ENCODE measurements at places on chromosomes 1 and 21.

GRCh38 chr1:215833941-215834729 is 267.0 kb downstream of the KCTD3 start:
- no peaks in the 10 kb centered on the region for H3K36me3 ChIP-seq
- no peaks in the 10 kb centered on the region for H3K27me3 ChIP-seq
- DNase-seq: no peak
- no peak overlapping the region for H3K4me3 ChIP-seq

- no peaks in the 10 kb centered on the region for H3K4me1 ChIP-seq
- no peak overlapping the region for H3K4me3 ChIP-seq
- no peak for DNase-seq
- no peaks in the 10 kb centered on the region for H3K27me3 ChIP-seq
These were observed 273.1 kb upstream of the PROX1 start for GRCh38 chr1:213714645-213715044.

DNA sequence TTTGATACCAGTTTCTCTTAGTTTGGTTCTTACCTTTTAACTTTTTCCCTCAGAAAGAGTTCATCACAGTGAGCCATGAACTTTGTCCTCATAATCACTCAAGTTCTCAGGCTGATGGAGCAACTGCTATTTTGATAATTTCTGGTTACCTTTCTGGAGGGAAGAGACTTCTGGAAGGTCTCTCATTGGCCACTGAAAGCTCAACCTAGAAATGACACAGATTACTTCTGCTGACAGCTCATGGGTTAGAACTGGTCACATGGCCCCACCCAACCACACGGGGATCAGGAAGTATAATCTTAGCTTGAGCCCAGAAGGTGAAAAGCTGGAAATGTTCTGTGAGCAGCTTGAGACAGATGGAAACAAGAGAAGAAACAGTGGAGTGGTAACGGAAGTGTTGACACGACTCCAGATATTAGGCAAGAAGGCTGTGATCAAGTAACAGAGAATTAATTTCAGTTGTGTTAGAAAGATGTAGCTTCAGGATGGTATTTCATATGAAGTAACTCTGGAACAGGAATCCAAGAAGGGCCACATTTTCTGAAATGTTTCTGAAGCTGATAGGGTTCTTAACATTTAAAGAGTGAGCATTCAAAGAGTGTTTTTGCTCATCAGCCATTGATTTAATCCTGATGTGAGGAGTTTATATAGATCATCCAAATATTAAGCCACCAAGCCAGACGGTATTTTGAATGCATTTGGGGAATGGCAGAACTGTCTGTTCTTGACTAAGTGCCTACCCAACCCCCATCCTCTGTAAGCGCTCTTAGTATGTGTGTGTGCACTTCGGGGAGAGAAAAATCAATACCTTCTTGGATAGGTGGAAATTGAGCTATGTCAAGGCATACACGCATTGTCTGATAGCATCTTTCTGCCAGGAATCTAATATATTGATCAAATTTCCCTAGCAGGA is 21.9 kb upstream of the XPR1 start:
- DNase-seq: peak; percentile 70
- H3K4me1 ChIP-seq: no peaks in the 10 kb centered on the region
- H3K36me3 ChIP-seq: no peaks in the 10 kb centered on the region
- no peak overlapping the region for H3K27ac ChIP-seq

DNA sequence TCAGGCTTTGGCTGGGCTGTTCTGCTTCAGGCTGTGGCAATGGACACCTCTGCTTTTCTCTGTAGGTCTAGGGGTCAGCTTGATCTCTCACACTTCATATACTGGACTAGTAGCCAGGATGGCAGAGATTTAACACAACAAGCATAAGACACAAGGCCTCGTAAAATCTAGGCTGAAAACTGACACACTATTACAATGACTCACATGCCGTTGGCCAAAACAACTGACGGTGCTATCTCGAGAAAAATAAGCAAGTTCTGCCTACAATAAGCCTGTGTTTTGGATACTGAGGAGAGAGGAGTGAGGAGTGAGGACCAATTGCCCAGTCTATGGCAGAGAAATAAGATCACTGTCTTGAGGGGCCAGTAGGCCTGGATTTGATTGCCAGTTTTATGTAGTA is 840.7 kb upstream of the ADAMTS5 start:
- no peaks in the 10 kb centered on the region for H3K27me3 ChIP-seq
- DNase-seq: no peak
- no peak overlapping the region for H3K4me3 ChIP-seq
- no peak overlapping the region for H3K27ac ChIP-seq
- H3K4me1 ChIP-seq: no peaks in the 10 kb centered on the region
- H3K36me3 ChIP-seq: no peaks in the 10 kb centered on the region

DNA sequence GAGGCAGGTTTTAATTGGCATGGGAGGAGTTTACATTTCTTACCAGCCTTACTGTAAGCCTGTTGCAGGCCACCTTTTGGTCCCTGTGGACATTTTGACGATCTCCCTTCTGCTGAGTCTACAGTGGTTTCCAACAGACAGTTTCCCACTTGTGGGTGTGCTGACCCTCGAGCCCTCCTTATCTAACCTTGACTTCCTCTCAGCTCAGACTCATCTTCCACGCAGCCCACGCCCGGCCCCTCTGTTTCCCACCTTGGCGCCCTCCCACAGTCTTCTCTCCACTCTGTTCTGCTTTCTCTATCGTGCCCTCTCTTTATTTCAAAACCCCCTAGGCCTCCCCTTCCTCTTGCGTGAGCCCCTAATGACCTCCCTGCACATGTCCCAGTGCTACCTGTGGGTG is 6.1 kb upstream of the ARL8A start:
- no peak overlapping the region for H3K4me3 ChIP-seq
- H3K27ac ChIP-seq: no peak overlapping the region
- no peaks in the 10 kb centered on the region for H3K36me3 ChIP-seq
- DNase-seq: no peak
- no peaks in the 10 kb centered on the region for H3K4me1 ChIP-seq

DNA sequence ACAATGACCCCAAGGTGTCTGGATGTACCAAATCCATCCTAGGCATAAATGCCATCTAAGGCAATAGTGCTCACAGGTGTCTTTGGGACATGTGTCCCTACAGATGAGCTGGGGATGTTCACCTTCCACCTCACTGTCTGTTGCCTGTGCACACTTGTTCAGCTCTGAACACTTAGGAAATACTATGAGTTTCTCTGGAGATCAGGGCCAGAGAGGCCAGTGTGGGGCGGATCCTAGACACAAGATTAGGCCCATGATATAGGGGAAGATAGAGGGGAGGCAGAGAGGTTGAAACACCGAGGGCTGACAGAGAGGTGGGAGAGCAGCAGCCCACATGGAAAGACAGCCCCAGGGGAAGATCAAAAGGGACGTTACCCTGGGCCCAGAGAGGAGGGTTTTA is 25.6 kb downstream of the C1orf116 start:
- no peaks in the 10 kb centered on the region for H3K36me3 ChIP-seq
- no peak for DNase-seq
- no peak overlapping the region for H3K27ac ChIP-seq

- no peak overlapping the region for H3K27ac ChIP-seq
- H3K4me3 ChIP-seq: no peak overlapping the region
- DNase-seq: no peak
- H3K36me3 ChIP-seq: no peaks in the 10 kb centered on the region
- no peaks in the 10 kb centered on the region for H3K27me3 ChIP-seq
These were observed 423.4 kb upstream of the CHRM3 start for GRCh38 chr1:238962941-238963340.

- no peaks in the 10 kb centered on the region for H3K27me3 ChIP-seq
- H3K4me1 ChIP-seq: no peaks in the 10 kb centered on the region
- DNase-seq: no peak
- H3K4me3 ChIP-seq: peak overlapping the region; percentile 78
- H3K36me3 ChIP-seq: no peaks in the 10 kb centered on the region
These were observed 541 bp upstream of the CD58 start for GRCh38 chr1:116571215-116571919.

GRCh38 chr1:74570797-74571492 is 58.5 kb upstream of the LRRC53 start:
- no peak for DNase-seq
- H3K4me1 ChIP-seq: no peaks in the 10 kb centered on the region
- H3K36me3 ChIP-seq: no peaks in the 10 kb centered on the region
- H3K27ac ChIP-seq: no peak overlapping the region
- no peak overlapping the region for H3K4me3 ChIP-seq

GRCh38 chr1:153586347-153586746 is 20.7 kb upstream of the S100A2 start:
- no peak overlapping the region for H3K27ac ChIP-seq
- DNase-seq: no peak
- no peaks in the 10 kb centered on the region for H3K4me1 ChIP-seq
- H3K27me3 ChIP-seq: no peaks in the 10 kb centered on the region

GRCh38 chr1:80534606-80535360 is 1266.0 kb upstream of the ADGRL2 start:
- DNase-seq: no peak
- no peaks in the 10 kb centered on the region for H3K4me1 ChIP-seq
- H3K4me3 ChIP-seq: no peak overlapping the region
- no peak overlapping the region for H3K27ac ChIP-seq

DNA sequence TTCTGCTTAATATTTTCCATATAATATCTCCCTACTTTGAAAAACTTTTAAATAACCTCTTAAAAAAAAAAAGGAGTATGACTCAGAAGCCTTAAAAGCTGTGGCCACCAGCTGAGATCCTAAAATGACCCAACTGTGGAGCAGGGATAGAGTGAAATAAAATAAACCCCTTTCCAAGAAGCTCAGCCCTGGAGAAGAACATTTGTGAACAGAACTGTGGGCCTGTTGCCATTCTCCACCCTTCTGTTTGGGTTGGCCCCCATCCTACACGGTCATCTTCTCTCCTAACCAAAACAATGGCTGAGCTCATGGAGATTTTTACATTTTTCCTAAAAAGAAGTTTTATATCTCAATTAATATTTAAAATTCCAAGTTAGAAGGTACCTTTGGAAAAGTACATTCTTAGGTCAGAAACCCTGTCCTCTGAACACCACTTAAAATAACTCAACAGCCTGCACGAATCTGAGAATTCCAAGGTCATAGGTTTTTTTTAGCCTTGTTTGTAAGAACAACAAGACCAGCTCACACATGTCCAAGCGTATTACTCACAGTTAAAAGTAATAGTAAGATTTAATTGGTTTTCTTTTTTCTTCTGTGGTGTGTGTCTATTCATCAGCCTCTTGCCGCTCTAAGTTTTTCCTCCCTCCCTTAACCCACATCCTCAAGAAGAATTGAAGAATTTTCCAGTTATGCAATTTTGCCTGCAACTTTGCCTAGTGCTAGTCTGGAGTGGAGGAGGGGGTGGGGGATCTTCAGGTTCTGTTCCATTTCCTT is 107.7 kb upstream of the ERRFI1 start:
- no peaks in the 10 kb centered on the region for H3K36me3 ChIP-seq
- DNase-seq: peak; percentile 70
- no peak overlapping the region for H3K4me3 ChIP-seq
- peak overlapping the region; percentile 39 for H3K27ac ChIP-seq
- no peaks in the 10 kb centered on the region for H3K27me3 ChIP-seq
- H3K4me1 ChIP-seq: peaks cover 4% of the 10 kb centered on the region

GRCh38 chr1:23638786-23639241 is 52.8 kb upstream of the RPL11 start:
- no peaks in the 10 kb centered on the region for H3K4me1 ChIP-seq
- no peaks in the 10 kb centered on the region for H3K27me3 ChIP-seq
- no peaks in the 10 kb centered on the region for H3K36me3 ChIP-seq

DNA sequence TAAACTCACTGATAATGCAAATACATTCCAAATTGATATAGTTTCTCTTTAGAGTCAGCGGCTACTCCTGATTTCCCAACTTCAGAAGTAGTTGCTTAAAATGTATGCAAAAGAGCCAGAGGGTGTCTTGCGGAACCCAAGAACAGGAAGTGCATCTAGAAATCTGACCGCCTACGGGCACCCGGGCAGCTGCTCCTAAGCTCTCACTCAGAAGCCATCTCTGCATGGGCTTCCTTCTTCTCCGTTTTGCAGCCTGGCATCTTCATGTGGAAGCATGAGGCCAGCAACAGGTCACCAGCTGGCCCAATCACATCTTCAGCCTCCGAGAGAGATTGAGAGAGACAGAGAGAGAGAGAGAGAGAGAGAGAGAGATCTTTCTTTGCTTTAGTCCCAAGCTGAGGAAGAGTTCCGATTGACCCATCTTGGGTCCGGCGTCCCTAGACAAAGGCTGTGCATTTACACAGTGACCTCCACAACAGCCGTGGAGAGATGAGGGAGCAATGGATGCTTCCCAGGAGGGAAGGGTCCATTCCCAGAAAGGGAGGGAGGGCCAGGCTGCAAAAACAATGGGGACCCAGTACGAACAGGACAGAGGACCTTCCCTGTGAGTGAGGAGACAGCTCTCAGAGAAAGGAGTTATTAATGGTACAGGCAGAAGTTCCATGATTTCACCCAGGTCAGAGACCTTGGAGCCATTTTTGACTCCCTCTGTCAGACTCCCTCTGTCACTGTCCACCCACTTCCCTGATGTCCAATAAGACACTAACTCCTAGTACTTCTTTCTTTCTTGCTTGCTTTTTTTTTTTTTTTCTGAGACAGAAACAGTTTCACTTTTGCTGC is 28.2 kb upstream of the SLC30A1 start:
- H3K4me3 ChIP-seq: no peak overlapping the region
- no peaks in the 10 kb centered on the region for H3K36me3 ChIP-seq
- DNase-seq: no peak
- no peaks in the 10 kb centered on the region for H3K4me1 ChIP-seq
- H3K27me3 ChIP-seq: no peaks in the 10 kb centered on the region
- peak overlapping the region; percentile 43 for H3K27ac ChIP-seq

- H3K4me1 ChIP-seq: no peaks in the 10 kb centered on the region
- no peak for DNase-seq
- no peaks in the 10 kb centered on the region for H3K36me3 ChIP-seq
- H3K4me3 ChIP-seq: no peak overlapping the region
These were observed 56.2 kb upstream of the FAM3B start for GRCh38 chr21:41260428-41260827.

GRCh38 chr1:111956155-111956771 is 33.2 kb downstream of the KCND3 start:
- no peaks in the 10 kb centered on the region for H3K36me3 ChIP-seq
- no peaks in the 10 kb centered on the region for H3K27me3 ChIP-seq
- no peak overlapping the region for H3K4me3 ChIP-seq

Data from right lobe of liver (tissue), 6 donors.